ENCODE measurements at places on chromosomes 1 and 21.

DNA sequence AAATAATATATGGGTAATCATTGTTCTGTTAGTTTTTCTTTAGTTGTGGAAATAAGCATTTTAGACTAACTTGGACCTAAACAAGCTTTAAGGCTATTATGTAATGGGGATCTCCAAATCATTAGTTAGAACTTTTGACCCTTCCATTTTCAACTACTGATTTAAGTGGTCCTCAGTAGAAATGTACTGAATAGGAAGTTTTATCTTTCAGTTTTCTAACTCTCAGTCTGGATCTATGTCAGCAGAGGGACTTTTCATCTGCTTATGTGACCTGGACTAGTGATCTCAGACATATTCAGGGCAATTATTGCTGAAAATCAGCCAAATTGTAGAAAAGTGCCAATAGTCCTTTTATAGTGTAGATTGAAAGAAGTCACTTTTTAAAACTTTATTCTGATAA lies 56.0 kb downstream of the SASS6 start:
- no peak for DNase-seq

- no peak for DNase-seq
Measured at GRCh38 chr1:8016210-8016894, 9.8 kb downstream of the ERRFI1 start.

GRCh38 chr1:77412069-77412819 lies 130.4 kb downstream of the AK5 start:
- DNase-seq: no peak

DNA sequence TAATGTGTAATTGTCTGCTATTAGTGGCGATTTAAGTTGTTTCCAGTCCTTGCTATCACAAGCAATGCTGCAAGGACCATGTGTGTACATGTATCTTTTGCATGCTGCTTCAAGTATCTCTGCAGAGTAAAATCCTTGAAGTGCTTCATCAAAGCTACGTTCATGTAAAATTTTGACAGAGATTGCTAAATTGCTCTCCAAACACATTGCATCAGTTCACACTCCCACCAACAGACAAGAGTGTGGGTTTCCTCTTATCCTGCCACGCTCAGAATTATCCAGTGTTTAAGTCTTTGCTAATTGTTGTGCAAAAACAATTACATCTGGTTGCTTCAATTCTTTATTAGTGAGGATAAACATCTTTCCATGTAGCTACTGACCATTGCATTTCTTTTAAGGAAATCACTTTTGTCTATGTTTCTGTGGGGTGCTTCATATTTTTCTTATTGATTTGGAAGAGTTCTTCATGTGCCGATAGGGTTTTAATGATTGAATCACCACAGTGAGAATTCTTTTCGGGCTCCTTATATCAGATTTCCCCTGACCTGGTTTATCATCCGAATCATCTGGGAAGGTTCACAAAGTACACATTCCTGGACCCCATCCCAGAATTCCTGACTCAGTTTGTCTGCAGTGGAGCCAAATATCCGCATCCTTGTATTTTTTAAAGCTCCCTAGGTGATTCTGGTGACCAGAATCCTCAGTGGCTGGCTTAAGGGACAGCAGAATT lies 56.3 kb upstream of the GALNT2 start:
- no peak for DNase-seq

DNA sequence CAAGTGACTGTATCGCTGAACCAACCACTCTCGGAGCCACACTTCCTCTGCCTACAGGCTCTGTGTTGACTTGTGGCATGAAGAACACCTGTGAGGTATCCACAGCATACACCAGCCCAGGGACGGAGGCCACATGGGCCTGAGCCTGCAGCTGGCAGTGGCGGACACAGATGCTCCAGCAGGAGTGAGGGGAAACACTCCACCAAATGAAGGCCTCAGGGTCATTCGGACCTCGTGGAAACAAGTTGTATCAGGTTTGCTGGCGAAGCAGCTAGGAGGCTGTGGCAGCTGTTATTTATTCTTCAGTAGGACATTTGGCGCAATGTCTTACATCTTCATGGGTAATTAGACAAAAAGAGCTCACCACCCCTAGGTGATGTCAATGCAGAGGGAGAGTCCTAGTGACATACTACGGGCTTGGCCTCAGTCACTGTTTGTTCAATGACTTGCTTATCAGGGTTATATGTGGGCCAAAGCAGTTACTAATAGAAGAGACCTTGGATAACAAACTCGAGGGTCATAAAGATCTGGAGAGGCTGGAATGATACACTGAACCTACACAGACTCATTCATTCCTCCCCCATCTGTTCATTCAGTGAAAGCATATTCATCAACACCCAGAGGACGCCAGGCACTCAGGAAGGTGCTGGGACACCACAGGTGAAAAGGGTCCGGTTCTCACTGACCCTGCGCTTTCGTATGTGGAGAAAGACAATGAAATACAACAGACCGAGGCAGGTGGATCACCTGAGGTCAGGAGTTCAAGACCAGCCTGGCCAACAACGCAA lies 11.6 kb upstream of the ETS2 start:
- DNase-seq: no peak

- DNase-seq: no peak
Measured at GRCh38 chr1:200265881-200266280, 144.0 kb downstream of the ZNF281 start.

DNA sequence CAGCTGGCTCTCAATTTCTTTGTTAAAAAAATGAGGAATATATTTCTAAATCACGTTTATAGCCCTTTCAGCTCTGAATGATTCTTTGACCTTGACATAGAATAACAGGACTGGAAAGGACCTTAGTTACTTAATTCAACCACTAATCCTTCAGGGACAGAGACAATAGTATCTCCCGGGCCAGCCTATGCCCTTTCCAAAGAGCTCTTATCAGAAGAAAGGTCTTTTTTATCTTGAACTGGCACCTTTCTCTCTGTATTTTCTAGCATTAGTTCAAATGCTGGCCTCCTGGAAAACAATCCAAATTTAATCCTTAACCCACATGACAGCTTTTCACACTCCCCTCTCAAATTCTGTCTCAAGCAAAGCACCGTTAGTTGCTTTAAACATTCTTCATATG lies 44.8 kb upstream of the FBXO28 start:
- no peak for DNase-seq

DNA sequence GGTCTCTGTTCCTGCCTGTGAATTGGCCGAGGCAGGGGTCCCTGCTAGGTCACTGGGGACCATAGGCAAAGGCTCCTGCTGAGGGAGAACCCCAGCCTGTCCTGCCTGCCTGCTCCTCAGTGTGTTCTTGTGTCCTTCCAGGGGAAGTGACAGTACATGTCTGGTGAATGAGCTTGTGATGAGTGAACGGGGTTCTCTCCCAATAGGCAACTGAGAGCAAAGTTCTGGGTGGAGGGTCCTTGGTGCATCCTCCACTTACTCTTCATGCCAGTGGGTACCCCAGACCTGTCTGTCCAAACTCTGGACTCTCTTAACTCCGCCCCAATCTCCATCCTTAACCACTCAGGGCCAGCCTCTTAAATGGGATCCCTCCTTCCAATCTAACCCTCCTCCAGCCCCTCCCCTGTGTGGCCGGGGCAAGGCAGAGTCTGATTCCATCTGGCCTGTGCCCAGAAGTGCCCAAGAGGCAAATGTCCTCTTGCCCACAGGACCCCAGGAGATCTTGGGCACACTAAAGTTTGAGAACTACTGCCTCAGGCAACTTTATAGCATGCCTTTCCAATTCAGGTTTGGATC lies 2.0 kb downstream of the XKR8 start:
- DNase-seq: no peak

DNA sequence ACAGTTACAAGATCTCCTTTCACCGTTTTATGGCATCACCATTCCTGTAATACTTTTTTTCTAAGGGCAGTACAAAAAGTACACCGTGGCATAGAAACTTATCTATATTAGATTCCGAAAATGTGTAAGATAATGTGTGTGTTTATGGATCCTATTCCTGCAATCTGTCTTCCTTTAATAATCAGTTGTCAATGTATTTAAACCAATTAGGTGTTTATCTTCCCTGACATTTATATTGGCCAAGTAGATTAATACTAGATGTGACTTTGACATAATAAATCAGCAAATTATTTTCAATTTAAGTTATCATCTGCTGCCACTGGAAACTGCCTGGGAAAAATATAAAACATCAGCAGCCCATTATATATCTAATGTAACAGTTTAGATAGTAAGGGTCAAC lies 770.3 kb upstream of the ADGRL2 start:
- no peak for DNase-seq

GRCh38 chr1:32774950-32775634 lies 42.1 kb downstream of the YARS1 start:
- no peak for DNase-seq

- DNase-seq: no peak
Measured at GRCh38 chr1:193553564-193553963, 367.2 kb upstream of the B3GALT2 start.

GRCh38 chr1:19368964-19369363 lies 56.8 kb downstream of the SLC66A1 start:
- no peak for DNase-seq

DNA sequence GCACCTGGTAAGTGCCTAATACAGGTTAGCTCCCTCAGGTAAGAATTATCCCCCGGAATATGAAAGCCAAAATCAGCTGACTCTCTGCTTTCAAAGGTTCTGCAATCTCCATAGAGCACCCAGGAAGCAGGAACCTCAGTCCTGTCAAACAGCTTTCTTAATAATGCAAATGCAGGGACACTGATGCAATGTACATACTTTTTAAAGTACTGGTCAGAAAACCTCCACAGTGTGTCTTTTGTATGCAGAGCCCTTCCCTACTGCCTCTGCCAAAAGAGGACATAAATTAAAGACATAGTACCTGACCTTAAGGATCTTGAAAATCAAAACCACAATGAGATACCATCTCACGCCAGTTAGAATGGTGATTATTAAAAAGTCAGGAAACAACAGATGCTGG lies 365.0 kb upstream of the KAZN start:
- no peak for DNase-seq

DNA sequence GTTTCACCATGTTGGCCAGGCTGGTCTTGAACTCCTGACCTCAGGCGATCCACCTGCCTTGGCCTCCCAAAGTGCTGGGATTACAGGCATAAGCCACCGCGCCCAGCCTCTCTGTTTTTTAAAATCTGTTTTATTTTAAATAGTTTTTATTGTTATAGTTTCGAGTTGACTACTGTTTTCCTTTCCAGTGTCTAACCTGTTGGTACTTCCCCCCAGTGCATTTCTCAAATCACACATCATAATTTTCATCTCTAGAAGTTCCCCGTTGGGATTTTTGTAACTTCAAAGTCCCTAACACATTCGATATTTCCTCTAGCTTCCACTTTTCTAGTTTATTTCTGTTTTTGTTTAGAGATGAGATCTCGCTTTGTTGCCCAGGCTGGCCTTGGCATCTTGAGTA lies 7.5 kb downstream of the HES4 start:
- DNase-seq: no peak

DNA sequence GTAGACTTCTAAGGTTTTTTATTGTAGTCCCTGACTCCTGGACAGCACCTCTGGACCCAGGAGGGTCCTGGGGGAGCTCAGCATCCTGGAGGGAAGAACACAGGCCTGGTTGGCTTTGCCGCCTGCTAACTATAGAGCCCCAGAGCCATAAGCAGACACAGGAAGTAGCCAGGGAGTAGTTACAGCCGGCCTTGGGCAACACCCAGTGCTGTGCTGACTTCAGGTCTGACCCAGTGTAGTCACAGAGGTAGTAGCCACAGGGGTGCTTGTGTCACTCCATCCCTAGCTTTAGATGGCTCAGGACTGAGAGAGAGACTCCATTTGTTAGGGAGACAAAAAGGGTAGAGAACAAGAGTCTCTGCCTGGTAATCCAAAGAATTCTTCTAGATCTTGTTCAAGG lies 21.9 kb downstream of the MCOLN2 start:
- DNase-seq: no peak

- DNase-seq: no peak
Measured at GRCh38 chr1:95554408-95554807, 320.4 kb downstream of the RWDD3 start.

DNA sequence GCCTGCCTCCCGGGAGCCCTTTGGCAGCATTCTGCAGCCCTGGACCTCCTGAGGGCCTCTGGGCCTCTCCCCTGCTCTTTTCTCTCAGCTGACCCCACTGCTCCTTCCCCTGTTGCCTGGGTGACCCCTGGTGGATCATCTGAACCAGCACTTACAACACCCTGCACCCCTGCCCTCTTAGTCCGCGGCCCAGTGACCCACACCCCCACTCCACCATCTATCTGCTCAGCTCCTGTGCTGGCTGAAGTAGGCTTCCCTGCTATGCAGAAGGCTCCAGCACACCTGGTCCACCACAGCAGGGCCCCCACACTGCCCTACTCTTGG lies 74.0 kb downstream of the DMRTA2 start:
- no peak for DNase-seq

DNA sequence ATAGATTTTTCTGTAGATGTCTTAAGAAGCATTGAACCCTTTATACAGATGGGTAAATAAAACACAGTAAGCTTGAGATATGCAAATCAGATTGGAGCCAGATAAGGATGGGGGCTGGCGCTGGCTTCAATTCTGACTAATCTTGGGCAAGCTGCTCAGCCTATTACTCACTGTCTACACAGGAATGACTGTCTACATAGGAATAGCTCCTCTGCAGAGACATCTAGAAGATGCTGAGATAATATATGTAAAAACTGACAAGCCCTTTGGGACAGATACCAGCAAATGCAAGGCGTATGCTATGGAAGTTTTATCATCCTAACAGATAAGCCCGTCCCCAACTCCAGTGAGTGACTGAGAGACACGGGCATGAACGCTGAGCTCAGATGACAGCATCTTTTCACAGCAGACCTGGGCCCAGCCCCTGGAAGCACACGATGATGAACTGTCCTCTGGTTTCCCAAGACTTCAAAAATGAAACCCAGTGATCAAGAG lies 1.7 kb downstream of the CLDN14 start:
- no peak for DNase-seq

DNA sequence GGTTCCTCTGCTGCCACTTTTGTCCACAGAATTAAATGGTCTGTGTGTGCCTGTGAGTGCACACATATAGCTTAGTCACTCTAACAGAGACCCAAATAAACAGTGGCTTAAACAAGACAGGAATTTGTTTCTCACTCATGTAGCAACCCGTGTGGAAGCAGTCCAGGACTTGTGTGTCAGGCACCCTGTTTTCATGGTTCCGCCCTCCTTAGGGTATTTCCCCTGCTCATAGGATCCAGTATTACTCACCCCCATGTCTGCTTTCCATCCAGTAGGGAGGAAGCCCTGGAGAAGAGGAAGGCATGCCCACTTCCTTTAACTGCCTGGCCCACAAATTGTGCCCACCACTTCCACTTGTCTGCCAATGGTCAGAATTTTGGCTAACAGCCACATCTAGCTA lies 41.3 kb upstream of the TACSTD2 start:
- no peak for DNase-seq

DNA sequence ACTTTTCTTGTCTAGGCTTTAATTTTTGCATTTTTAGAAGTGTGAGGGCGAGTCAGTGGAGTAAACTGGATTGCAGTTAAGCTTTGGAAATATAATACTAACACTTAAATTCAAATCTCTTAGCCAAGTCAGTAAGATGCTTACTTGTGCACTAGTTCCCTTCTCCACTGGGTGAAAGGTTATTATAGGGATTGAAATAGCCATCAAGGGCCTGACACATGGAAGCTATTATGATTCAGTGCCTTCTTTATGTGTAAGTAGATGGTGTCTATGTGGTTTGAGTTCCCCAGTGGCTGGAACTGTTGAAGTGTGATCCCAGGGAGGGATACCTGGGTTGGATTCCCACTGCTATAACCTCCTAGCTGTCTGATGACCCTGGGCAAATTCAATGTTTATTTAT lies 24.7 kb upstream of the DMRTA2 start:
- no peak for DNase-seq

- peak; percentile 73 for DNase-seq
Measured at GRCh38 chr1:22024485-22025367, 23.3 kb downstream of the CELA3A start.

All from T-helper 1 cell (primary cell).